Activated T-helper 1 cell treated with anti-CD3 and anti-CD28 coated beads, Interleukin-12 subunit alpha, Interleukin-12 subunit beta, Interleukin-2, Interleukin-4 antibody, amounts not matched to agents 30 ng/mL and 10 ng/mL and 1 ng/mL, durations not matched to agents 14 hours and 24 hours and 36 hours (primary cell): ENCODE measurements at places on chromosomes 3 and 15. TPM values are rescaled to one million over a fixed set of nuclear protein-coding genes. Genes with fewer than 3 reads are reported as not detected.

Gene LOXL1
- total RNA-seq: 0.34 and 1.3 TPM in 2 replicates

DNA sequence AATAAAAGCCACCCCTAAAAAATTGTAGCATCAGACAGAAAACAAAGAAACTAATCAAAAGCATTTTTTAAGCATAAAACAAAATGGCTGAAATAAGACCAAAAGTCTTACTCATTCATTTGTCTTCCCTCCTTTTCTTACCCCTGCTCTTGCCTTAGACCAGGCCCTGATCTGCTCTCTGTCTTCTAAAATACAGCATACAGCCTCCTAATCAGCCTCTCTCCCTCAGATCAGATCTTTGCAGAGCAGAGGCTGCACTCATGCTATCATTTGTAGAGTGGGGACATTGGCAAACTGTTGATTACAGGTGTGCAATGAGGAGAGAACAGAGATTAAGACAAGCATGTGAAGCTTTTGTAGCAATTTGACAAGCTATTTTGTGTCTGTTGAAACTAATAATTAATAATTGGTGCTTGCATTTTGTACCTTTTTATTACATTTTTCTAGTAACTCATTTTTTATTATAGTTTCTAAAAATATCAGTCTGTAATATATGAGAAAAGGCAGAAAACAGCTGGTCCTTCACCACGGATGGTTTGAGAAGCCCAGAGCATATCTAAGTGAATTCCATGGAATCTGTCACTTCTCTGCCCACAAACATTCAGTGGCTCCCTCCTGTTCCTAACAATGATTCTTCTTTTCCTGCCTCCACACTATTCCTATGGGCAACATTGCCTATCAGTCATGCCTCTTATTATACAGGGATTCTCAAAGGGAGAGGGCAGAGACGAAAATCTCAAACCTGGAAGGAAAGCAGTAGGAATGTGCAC is 286.2 kb upstream of the STT3B start:
- H3K36me3 ChIP-seq: peaks cover 5% of the 10 kb centered on the region
- DNase-seq: no peak
- no peak overlapping the region for H3K4me3 ChIP-seq
- H3K27me3 ChIP-seq: no peaks in the 10 kb centered on the region

DNA sequence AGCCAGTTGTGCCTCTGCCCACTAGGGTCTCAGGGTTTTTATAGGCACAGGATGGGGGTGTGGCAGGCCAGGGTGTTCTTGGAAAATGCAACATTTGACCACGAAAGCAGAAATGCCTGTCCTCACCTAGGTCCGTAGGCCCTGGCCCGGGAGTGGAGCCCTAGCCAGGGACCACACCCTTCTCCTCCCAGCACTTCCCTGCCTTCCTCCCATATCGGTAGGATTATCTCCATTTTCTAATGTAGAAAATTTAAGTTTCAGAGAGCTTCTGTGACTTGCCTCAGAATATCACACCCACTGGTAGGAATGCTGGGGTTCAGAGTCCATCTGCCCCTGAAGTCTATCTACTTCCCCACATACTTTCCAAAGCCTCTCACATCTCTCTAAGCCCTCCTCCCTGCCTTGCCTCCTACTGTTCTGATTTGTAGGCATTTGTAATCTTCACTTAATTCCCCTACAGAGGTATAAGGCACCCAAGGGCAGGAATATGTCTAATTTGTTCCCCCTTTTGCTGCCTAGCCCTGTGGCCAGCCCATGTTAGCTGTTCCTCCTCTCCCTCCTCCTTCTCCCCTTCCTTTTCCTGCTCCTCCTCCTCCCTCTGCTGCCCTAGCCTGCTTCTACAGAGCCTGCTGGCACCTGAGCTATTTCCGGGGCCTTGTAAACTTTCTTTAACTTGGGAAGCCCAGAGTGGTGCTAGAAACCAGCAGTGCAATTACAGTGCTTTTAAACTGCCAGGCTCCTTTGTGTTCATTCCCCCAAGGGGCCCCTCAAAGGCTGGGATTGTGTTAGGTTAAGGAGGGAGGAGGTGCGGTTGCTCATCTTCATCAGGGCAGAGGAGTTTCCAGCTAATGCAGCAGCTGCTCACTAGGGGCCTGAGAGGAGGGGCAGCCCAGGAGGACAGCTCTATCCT is 71.1 kb downstream of the MRPL46 start:
- H3K27ac ChIP-seq: no peak overlapping the region
- no peak overlapping the region for H3K4me3 ChIP-seq
- H3K4me1 ChIP-seq: no peaks in the 10 kb centered on the region
- no peak for DNase-seq

DNA sequence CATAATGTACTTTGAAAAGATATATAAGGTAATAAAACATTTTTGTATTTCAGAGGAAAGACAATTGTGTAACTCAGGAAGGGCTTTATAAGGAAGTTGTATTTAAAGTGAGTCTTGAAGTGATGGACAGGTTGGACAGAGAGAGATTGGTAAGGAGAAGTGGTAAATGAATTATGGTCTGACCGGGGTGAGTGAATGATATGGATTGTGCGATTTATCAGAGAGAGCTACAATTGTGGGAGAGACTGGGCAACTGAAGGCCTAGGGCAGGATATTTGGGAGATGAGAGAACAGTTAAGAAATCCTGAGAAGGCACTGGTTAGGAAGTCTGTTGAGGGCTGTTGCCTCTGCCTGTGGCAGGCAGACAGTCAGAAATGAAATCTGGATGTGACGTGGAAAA is 14.8 kb downstream of the IL1RAP start:
- H3K4me3 ChIP-seq: no peak overlapping the region
- no peak overlapping the region for H3K27ac ChIP-seq
- H3K36me3 ChIP-seq: peaks cover 32% of the 10 kb centered on the region
- no peak for DNase-seq
- peaks cover 18% of the 10 kb centered on the region for H3K4me1 ChIP-seq
